Right cardiac atrium (tissue), 5 donors: ENCODE measurements at places on chromosomes 4 and X. TPM values are rescaled to one million over a fixed set of nuclear protein-coding genes. Genes with fewer than 3 reads are reported as not detected.

The XAGE1B gene
- total RNA-seq, result not detected

The AKAP14 gene
- total RNA-seq, result not detected

DNA sequence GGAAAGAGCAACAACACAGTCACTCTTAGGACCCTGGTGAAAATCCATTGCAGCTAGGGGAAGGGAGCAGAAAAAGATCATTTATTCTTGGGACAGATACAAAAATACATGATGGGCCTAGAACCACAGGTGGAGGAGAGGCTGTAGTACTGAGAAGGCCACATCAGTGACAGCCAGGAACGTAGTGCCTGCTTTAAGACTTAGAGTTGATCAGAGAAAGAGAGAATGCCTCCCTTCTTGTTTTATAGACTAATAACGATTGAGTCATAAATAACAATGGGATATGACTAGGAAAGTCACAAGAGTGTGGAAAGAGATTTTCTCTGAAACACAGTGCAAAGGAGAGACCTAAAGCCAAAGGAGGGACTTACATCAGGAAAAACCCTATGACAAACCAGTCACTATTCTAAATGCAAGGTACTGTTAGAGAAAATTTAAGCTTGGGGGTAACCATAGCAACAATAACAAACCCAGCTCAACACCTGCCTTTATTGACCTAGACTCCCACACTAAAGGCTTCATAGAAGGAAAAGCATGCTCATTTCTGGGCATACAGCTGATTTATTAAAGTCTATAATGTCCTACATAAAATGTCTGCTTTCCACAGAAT, 1015.0 kb upstream of the GRID2 start:
- DNase-seq, result no peak

DNA sequence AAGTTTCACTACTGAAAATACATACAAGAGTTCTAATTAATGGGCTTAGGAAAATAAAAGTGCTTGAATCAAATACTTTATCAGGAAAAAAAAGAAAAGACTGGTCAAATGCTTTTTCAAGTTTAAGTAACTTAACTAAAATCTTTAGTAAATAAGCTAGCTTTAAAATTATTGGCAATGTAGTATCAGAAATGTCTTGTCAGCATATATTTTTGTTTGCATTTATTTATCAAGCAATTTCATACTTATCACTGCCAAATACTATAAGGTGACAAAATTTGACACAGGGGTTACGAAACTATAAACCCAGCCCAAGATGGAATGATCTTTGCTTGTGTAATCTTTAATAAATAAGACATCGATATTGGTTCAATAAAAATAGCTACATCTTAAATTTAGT, 31.8 kb upstream of the MAGEA4 start:
- DNase-seq, result no peak

DNA sequence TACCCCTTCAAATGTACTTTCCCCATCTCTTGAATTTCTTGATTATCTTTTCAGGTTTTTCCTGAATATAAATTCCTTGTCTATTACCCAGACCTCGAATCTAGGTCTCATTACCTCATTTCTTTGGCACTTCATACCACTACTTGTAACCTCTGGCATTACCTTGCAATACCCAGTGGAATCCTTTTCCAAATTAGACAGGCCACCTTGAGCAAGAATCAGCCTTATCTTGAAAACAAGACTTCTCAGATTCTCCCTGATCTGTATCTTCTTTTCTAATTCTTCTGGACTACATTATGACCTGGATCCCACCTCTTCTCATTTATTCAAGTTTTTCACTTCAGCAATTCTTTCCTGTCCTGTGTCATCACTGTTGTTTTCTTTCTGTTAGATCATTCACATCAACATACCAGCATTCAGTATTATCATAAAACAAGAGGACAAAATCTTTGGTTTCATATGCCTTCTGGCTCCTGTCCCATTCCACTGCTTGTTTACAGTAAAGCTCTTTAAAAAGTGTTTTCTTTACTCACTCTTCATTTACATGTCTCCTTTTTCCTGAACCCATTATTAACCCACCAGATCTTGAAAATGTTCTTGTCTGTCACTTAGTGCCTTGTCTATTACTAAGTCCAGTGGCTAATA, 275.6 kb upstream of the HS3ST1 start:
- DNase-seq, result no peak
